ENCODE measurements at places on chromosomes 11 and 22. TPM values are rescaled to one million over a fixed set of nuclear protein-coding genes. Genes with fewer than 3 reads are reported as not detected.

EXPH5 gene
- 30.8 TPM for total RNA-seq

- DNase-seq = no peak
- H3K27ac ChIP-seq = no peak overlapping the region
- no peaks in the 10 kb centered on the region for H3K36me3 ChIP-seq
- H3K4me3 ChIP-seq = no peak overlapping the region
- no peaks in the 10 kb centered on the region for H3K27me3 ChIP-seq
Measured at GRCh38 chr11:73800276-73800806, 12.7 kb downstream of the MRPL48 start.

CD3G gene
- 6.5 TPM for total RNA-seq

DNA sequence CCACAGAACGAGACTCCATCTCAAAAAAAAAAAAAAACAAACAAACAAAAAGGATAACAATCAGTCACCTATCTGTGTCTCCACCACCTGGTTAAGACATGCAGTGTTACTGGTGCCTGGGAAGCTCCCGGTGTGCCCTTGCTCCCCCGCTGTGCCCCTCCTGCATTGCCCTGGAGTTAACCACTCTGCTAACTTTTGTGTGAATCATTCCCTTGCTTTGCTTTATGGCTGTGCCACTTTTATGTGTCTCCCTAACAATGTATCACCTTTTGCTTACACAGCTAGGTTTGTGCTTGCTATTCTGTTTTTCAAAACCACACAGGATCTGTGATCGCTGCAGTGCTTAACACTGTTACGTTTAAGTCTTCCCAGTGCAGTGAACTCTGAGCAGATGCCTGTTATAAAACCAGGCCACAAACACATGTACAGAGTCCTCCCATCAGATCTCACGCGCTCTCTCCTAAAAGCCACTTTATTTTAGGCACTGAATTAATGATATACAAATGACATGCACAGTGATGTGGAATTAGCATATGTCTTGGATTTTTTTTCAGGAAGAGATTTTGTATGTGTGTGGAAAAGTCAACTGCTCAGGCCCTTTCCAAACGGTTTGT lies 69.9 kb downstream of the BUD13 start:
- no peak for DNase-seq
- H3K27me3 ChIP-seq = peaks cover 13% of the 10 kb centered on the region
- no peak overlapping the region for H3K27ac ChIP-seq
- no peak overlapping the region for H3K4me3 ChIP-seq
- H3K4me1 ChIP-seq = no peaks in the 10 kb centered on the region

GRCh38 chr11:119728211-119728626 lies 781 bp downstream of the NECTIN1 start:
- H3K4me1 ChIP-seq = peaks cover 25% of the 10 kb centered on the region
- H3K36me3 ChIP-seq = no peaks in the 10 kb centered on the region
- peak overlapping the region; percentile 83 for H3K4me3 ChIP-seq
- DNase-seq = peak; percentile 70
- peak overlapping the region; percentile 63 for H3K27ac ChIP-seq

- H3K36me3 ChIP-seq = no peaks in the 10 kb centered on the region
- peak overlapping the region; percentile 17 for H3K27ac ChIP-seq
- peaks cover 1% of the 10 kb centered on the region for H3K4me1 ChIP-seq
- no peak for DNase-seq
Measured at GRCh38 chr22:37601540-37602442, 6.8 kb upstream of the GGA1 start.

MEI1 gene
- 2.3 TPM for total RNA-seq
